ENCODE measurements at places on chromosomes 6 and 20. TPM values are rescaled to one million over a fixed set of nuclear protein-coding genes. Genes with fewer than 3 reads are reported as not detected.

The SSTR4 gene
- not detected for total RNA-seq

The PSORS1C2 gene
- not detected for total RNA-seq

The KIF25 gene
- 1.2 TPM for total RNA-seq

- no peak overlapping the region for H3K4me3 ChIP-seq
- no peaks in the 10 kb centered on the region for H3K36me3 ChIP-seq
- peaks cover 24% of the 10 kb centered on the region for H3K4me1 ChIP-seq
- H3K27me3 ChIP-seq = no peaks in the 10 kb centered on the region
- H3K27ac ChIP-seq = no peak overlapping the region
Observed at GRCh38 chr6:139758209-139758611, 383.8 kb upstream of the CITED2 start.

DNA sequence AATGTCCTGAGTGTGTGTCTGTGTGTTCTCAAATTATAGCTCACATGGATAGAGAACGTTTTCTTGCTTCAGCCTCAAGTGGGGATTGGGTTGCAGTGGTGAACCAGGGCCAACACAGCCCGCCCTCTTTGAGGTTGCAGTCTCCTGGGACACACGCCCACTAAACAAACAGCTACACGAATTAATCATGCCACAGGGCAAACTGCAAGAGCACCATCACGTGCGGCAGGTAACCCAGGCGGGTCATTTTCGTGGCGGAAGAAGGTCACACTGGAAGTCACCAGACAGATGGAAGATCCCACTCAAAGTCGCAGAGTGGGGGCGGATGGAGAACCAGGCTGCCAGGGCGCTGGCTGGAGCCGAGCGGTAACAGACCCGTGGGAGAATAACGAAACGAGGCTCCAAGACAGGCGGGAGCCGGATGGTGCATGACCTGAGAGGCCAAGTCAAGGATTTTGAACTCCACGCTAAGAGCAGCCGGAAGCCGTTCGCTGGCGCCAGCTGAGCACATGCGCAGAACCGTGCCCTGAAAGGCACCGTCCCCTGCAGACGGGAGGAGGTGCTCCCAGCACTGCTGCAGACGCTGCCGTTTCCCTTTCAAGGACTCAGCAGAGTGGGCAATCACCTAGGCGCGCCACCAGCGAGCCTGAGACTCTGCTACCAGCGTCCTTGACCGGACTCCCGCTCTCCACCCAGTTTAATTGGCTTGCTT, 10.7 kb downstream of the DLL1 start:
- DNase-seq = no peak
- H3K27ac ChIP-seq = no peak overlapping the region
- H3K4me1 ChIP-seq = no peaks in the 10 kb centered on the region
- peaks cover 24% of the 10 kb centered on the region for H3K27me3 ChIP-seq

- peak overlapping the region; percentile 93 for H3K27ac ChIP-seq
- H3K27me3 ChIP-seq = no peaks in the 10 kb centered on the region
- no peak for DNase-seq
- peaks cover 61% of the 10 kb centered on the region for H3K4me1 ChIP-seq
- no peaks in the 10 kb centered on the region for H3K36me3 ChIP-seq
- H3K4me3 ChIP-seq = peak overlapping the region; percentile 17
Observed at GRCh38 chr6:21748343-21749056, 154.9 kb downstream of the SOX4 start.

Measured in neural progenitor cell (in vitro differentiated cells).